Right forelimb (tissue), 1 donor: ENCODE measurements at places on chromosomes 7 and 10.

GRCh38 chr7:53656881-53657280, 621.4 kb downstream of the POM121L12 start:
- no peak for DNase-seq

- DNase-seq, result no peak
Observed at GRCh38 chr7:128454808-128455542, 703 bp upstream of the HILPDA start.

GRCh38 chr7:41907444-41907843, 204.6 kb upstream of the INHBA start:
- no peak for DNase-seq

GRCh38 chr7:70523249-70523988, 608.5 kb upstream of the GALNT17 start:
- no peak for DNase-seq

- DNase-seq, result peak; percentile 76
Observed at GRCh38 chr7:155796381-155797261, 15.6 kb downstream of the SHH start.
